Activated naive CD8-positive, alpha-beta T cell treated with anti-CD3 and anti-CD28 coated beads for 36 hours (primary cell): ENCODE measurements at places on chromosomes 6 and 20.

GRCh38 chr20:25136643-25137559, 55.0 kb upstream of the VSX1 start:
- no peak for DNase-seq

- DNase-seq, result peak; percentile 34
These were observed 33.7 kb downstream of the SLC9A8 start for GRCh38 chr20:49846206-49846807.

GRCh38 chr20:7657569-7657968, 282.7 kb downstream of the HAO1 start:
- DNase-seq, result no peak

- DNase-seq, result no peak
These were observed 113.3 kb upstream of the ASF1A start for GRCh38 chr6:118780668-118781067.

DNA sequence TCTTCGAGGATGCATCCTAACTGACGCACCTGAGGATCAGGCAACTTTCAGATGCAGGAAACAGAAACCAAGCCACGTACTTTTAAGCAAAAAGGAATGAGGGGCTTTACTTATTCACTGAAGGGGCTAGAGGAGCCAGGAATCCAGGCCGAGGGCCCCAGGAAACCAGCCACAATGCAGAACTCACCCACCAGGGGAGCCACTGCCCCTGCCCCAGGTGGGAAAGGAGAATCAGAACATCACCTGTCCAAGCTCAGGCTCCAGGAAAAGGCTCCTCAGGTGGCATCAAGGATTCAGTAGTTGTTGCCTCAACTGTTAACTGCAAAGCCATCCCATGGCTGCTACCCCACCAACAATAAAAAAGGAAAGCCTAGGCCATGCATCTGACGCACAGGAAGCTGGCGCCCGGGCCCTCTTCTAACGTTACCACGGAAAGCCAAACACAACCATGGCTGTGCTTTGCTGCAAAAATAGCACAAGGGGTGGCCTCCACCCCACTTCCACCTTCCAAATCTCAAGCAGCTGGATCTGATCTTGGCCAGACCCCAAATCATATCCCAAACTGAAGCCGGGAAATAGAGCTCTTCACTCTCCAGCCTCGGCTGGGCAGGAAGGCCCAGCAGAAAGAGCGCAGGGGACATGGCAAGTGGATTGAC, 121.0 kb downstream of the PREX1 start:
- no peak for DNase-seq

GRCh38 chr6:52087498-52087999, at the start of gene PKHD1:
Gene PKHD1, minus strand, starts transcription at chr6:52087613. Its CDS starts 2,680 bp downstream, at chr6:52084933.
- DNase-seq, result no peak

- DNase-seq, result no peak
These were observed 618.6 kb downstream of the CBLN4 start for GRCh38 chr20:55386686-55387085.

DNA sequence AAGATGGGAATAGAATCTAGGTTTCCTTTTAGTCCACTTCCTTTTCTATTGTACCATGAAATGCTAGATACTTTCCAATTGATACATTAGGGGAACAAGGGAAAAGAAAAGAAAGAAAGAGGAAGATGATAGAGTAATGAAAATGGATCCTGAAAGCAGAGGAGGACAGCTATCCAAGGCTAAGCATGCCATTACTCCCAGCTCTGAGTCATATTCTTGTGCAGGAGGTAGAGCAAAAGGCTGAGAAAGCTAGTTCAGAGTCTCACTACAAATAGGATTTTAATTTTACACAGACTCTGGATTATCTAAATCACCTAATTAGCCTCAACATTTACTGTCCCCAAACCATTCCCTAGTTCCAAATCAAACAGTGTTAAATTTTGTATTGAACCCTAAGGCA, 23.6 kb downstream of the RWDD2A start:
- no peak for DNase-seq

GRCh38 chr6:80174900-80175572, 68.6 kb downstream of the BCKDHB start:
- DNase-seq, result no peak

DNA sequence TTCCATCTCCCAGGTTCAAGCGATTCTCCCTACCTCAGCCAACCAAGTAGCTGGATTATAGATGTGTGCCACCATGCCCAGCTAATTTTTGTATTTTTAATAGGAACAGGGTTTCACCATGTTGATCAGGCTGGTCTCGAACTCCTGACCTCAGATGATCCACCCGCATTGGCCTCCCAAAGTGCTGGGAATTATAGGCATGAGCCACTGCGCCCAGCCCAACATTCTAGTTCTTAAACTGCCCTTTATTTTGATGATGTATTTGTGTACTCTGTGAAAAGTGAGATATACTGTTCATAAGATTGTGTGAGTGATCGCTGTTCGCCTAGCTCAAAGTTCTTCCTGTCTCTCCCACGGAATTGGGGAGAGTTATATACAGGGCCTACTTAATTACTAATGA, 93.1 kb downstream of the HFE start:
- DNase-seq, result no peak

DNA sequence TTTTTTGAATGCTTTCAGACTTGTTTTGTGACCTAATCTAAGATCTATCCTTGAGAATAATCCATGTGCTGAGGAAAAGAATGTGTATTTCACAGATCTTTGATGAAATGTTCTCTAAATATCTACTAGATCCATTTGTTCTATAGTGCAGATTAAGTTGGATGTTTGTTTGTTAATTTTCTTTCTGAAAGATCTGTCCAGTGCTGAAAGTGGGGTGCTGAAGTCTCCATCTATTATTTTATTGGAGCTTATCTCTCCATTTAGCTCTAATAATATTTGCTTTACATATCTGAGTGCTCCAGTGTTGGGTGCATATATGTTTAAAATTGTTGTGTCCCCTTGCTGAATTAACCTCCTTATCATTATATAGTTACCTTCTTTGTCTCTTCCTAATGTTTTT, 303.6 kb downstream of the HTR1B start:
- no peak for DNase-seq

DNA sequence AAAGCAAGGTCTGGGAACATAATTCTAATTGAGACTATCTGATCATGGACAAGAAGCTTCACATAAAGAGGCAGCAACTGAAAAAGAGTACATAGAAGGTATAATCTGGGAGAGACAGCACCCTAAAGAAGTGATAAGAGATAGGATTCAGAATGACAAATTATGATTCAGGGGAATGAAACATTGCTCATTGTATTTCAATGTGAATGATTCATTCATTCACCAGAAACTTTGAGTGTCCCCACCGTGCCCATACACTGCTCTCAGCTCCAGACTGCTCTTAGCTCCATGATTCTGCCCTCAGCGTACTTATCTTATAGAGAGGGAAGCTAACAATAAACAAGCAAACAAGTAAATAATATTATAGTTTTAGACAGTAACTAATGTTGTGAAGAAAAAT, 329.3 kb upstream of the IRAK1BP1 start:
- no peak for DNase-seq

- no peak for DNase-seq
These were observed 427.9 kb downstream of the QKI start for GRCh38 chr6:163842467-163842866.

GRCh38 chr20:51416532-51417249, 125.8 kb downstream of the NFATC2 start:
- DNase-seq, result no peak

- no peak for DNase-seq
These were observed 178.7 kb upstream of the CDH4 start for GRCh38 chr20:61073376-61073775.

DNA sequence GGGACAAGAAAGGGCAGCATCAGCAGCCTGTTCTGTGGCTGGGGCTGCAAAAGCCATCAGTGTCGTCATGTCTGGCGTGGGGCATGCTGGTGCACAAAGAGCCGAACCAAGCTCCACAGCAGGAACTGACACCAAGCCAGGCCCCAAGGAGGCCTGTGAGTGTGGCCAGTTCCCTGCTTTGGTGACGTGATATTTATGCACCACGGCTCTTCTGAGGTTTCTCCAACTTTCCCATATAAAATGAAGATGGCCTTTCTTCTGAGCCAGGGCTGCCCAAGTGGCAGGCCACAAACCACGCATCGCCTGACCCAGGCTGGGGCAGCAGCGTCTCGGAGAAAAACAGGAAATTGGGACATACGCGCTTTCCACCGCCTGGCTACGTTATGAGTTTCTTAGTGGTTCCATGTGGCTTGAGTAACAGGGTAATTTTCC, 109.9 kb downstream of the RIN2 start:
- DNase-seq, result no peak

DNA sequence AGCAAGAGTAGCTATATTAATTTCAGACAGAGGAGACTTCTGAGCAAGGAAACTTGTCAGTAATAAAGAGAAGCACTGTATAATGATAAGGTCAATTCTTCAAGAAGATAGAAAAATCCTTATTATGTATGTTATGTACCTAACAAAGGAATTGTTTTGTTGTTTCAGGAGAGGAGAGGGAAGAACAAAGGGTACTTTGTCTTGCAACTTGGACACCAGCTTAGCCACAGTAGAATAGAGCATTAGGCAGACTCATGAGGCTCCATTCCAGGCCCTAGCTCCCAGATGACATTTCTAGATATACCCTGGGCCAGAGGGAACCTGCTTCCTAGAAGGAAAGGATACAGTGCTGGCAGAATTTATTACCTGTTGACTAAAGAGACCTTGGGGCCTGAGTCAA, 6.5 kb upstream of the NUS1 start:
- DNase-seq, result no peak

DNA sequence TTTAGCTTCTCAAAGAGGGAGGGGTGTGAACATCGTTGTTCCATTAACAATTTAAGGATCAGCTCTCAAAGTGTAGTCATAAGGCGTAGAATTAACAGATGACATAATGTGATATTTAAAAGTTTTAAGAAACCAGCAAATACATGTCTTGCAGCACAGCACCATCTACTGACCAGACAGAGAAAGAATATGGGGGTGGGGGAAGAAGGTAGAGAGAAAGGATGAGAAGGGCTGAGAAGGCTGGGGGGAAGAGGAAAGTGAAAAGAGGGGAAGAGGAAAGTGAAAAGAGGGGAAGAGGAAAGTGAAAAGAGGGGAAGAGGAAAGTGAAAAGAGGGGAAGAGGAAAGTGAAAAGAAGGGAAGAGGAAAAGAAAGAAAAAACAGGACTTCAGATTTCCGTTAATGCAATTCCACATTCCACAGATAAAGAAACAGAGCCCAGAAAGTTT, 80.9 kb downstream of the HAO1 start:
- DNase-seq, result no peak

DNA sequence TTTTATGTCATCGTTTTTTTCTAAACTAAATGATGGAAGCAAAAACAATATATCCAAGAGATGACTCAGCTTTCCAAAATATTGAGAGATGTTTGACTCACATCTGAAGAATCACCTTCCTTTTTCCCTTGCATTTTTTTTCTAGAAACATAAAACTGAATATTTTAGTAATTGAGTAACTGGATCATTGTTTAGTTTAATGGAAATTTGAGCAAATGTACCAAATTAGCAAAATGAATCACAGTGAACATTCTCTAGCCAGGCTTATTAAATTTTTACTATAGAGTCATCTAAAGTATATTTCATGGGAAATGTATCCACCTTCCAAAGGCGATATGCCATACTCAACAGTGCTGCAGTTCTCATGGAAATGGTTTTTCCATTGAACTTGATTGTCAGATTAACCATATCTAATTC, 145.5 kb downstream of the TENT5A start:
- no peak for DNase-seq
